ENCODE measurements at places on chromosomes 2 and 18.
A peak's percentile ranks its signal among the peaks of the same experiment; 100 is the strongest.

DNA sequence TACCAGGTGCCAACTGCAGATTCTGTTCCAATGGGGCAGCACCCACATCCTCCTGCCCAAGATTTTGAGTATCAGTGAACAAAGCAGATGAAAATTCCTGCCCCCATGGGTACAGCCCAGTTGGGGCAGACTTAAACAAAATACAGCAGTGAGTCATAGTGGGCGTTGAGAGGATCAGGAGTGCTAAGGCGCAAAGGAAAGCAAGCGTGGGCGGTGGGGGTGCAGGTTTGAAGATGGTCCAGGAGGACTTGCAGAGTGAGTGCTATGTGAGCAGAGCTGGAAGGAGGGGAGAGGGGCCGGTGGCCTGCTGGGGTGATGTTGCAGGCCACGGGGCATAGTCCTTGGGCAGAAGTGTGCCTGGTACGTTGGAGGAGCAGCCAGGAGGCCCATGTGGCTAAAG is 24.7 kb downstream of the STEAP3 start:
- no peak for DNase-seq

GRCh38 chr2:223032187-223033142 is 19.5 kb upstream of the KCNE4 start:
- DNase-seq = no peak

GRCh38 chr2:23900541-23901322 is 26.2 kb downstream of the ATAD2B start:
- peak; percentile 68 for DNase-seq

- DNase-seq = no peak
Observed at GRCh38 chr2:65294136-65294535, 66.5 kb downstream of the ACTR2 start.

GRCh38 chr2:78757191-78757590 is 268.3 kb upstream of the REG3G start:
- no peak for DNase-seq

- no peak for DNase-seq
Observed at GRCh38 chr18:6362559-6363129, 52.1 kb downstream of the L3MBTL4 start.
